ENCODE measurements at places on chromosomes 3 and 15. TPM values are rescaled to one million over a fixed set of nuclear protein-coding genes. Genes with fewer than 3 reads are reported as not detected.

DNA sequence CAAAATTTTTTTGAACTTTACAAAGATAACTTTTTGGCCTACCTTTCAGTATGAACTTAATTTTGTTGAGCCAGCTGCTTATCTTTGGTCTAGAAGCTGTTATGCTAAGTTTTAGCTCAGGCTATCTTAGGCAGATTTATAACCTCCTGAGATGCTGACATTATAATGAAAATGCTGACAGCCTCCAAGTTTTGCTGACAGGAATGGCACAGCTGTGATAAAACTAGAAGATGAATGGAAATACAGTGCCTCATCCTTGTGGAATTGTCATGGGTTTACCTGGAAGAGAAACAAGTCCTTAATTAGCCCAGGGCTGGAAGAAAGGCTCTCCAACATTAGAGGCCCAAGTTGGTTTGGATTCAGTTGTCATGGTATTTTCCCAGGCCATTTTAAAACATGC lies 123.3 kb downstream of the OXSM start:
- DNase-seq = no peak

DNA sequence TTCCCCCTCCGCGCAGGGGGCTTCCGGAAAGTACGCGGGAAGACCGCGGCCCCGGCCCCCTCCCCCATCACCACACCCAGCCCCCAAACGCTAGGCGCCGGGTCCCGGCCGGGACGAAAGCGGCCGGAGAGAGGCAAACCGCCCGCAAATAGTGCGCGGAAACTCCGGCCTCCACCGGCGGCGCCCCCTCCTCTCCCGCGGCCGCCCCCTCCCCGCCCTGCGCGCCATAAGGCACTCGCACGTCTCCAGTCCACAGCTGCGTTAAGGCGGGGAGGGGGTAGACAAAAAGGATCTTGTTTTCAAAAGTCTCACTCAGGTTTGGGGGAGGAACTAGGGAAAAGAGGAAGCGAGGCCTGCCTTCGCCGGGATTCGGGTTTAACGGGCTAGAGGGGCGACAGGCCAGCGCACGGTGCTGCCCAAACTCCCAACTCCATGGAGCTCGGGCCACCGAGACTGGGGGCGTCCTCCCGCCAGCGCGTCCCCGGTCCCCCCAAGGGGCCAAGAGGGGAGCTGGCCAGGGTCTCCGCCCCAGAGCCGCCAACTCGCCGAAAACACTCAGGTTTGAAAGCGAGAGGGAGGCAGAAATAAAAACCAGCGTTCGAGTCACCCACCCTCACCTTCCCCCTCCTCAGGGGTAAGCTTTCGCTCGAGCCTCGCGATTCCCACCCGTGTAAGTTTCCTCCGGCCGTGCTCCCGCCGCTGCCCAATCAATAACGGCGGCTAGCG lies 1.8 kb downstream of the ANP32A start:
- DNase-seq = peak; percentile 62

- DNase-seq = no peak
Observed at GRCh38 chr3:195099951-195100785, 170.8 kb downstream of the XXYLT1 start.

- DNase-seq = no peak
Observed at GRCh38 chr15:34855893-34856292, 60.5 kb upstream of the ACTC1 start.

DNA sequence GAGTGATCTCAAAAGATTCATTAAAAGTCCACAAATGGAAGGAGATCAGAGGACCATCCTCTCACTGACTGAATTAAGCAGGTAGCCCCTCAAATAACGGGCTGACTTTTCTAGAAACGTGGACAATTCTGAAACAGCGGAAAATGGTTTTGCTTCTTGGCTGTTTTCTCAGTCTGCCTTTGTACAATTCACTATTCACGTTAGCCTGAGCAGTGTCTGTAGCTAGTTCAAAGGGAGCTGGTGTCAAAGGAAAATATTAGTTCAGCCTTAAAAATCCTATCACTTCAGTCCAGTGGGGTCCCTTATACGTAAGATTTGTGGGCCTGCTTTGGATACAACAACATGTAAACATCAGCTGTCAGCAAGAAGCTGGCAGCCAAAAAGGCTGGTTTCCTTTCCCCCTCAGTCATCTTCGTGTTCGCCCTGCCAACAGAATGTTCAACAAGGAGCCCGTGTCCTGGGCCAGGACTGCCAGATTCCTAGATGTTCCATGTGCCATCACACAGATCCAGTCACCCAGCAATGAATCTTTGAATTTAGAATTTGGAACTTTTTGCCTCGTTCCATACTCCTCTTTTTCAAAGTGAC lies 19.3 kb downstream of the LMCD1 start:
- DNase-seq = no peak

DNA sequence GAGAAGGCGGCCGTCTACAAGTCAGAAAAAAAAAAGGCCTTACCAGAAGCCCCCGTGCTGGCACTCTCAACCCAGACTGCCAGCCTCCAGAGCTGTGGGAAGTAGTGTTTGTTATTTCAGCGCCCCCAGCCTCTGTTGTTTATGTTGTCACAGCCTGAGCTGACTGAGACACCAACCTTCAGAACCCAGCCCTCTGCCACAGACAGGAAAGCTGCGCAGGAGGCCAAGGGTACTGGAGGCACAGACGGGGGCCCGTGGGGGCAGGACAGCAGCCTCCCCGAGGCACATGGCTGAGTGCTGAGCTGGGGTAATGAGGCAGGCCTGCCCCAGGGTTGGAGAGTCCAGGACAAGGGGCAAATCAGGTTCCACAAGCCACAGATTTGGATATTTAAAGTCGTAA lies 33.7 kb downstream of the HCN4 start:
- no peak for DNase-seq

DNA sequence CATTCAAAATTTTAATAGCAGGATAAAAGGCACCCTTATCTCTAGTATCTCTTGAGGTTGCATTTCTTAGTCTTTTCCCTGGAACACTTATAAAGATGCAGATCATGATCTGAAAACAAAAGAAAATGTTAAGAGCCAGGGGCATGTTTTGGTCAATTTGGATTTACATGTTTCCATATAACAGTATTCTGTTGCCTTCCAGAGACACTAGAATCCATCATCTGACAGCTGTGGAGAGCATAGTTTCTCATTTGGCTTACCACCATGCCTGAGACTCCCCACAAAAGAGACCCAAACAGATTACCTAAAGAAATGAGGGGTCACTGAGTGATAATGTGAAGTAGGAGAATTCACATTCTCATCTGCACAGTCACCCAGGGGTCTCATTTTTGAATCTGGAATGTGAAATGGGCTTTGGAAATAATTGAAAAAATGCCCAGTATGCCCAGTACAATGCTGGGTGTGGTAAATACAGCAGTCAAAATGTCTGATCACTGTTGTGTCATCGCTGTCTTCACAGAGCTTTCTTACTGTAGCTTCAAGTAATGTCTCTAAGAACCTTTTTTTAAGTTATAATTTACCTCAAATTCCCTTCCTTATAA lies 79.9 kb upstream of the ZBTB20 start:
- no peak for DNase-seq

DNA sequence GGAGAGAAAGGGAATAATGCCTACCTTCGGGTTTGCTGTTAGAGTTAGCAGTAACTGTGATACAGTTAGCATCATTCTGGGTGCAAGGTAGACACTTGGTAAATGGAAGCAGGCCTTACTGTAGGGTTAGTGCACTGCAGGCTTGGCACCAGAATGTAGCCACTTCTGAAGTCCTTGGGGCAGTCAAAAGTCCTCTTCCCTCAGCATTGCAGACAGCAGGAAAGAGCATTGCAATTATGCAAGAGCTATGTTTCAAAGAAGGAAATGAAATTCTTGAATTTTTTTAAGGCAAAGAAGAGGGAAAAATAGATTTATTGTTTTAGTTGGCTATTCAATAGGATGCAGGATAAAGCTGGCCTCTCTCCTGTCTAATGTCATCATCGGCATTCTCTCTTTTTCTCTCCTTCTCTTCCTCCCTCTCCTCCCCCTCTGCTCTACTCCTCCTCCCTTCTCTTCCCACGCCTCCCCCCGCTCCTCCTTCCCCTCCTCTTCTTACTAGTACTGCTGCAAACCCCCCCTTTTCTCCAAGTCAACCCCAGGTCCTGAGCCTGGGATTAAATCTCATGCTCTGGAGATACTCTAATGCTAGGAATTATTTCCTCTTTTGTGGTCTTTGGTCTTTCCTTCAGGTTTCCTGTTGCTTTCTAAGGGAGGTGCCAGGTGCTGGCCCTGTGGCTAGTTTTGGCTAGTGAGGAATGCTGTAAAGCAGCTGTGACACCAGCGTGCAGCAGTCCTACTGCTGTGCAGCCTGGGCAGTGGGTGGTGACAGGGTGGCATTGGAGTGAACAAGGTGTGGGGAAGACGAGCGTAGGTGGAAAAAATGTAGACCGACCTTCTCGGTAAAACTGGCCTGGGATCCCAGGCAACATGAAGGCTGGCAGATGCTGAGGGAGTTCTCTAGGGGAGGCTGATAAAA lies 21.7 kb downstream of the EEFSEC start:
- no peak for DNase-seq

DNA sequence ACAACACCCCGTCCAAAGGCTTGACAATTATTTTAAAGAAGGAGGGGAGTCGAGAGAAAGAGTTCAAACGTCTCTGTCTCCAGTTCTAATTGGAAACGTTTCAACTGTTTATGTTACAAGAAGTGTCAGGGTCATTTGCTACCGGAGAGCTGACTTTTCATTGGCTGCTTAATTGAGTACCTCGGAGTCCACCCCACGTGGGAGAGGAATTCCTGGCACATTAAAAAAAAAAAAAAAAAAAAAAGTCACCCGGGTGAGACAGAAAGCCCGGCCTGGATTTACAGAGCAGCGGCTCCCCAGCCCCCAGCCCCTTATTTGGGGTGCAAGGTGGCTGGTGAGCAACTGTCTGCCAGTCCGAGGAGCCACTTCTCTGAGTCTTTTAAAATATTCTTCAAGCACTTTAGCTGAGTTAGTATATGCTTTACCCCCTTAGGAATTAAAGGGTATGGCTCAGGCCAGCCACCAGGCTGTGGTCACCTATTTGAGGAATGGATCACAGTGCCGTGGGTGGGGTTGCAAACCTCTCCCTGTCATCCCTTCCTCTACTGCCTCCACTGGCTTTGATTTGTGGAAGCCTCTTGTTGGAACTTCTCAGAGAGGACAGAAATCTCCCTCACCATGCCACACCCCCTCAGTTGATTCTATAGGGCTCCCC lies 3.9 kb upstream of the TLE3 start:
- DNase-seq = peak; percentile 98

DNA sequence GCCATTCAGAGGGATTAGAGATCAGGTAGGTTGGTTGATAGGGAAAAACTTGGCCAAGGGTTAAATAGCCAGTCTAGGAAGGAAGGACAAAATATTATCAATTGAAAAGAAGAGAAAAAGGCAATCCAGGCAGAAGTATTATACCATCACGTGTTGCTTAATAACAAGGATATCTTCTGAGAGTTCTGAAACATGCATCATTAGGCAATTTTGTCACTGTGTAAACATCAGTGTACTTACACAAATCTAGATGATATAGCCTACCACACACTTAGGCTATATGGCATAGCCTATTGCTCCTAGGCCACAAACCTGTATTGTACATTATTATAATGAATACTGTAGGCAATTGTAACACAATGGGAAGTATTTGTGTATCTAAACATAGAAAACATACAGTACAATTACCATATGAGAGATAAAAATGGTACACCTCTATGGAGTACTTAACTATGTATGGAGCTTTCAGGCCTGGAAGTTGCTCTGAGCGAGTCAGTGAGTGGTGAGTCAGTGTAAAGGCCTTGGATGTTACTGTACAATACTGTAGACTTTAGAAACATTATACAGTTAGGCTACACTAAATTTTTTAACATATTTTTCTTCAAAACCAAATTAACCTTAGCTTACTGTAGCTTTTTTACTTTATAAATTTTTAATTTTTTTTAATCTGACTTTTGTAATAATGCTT lies 2.7 kb downstream of the TEX55 start:
- DNase-seq = no peak

Gene CFAP100
- 1.1 TPM for polyA plus RNA-seq

Gene CNTN3
- 6.3 TPM for polyA plus RNA-seq

Gene CFAP91
- 34.8 TPM for polyA plus RNA-seq

Gene CLDN18
- 3.6 TPM for polyA plus RNA-seq

Gene NBEAL2
- 58.2 TPM for polyA plus RNA-seq

Gene RPL39L
- 17.3 TPM for polyA plus RNA-seq
